Neural crest cell (in vitro differentiated cells): ENCODE measurements at places on chromosomes 2 and 18.

- DNase-seq = no peak
Observed at GRCh38 chr2:104656571-104657163, 197.2 kb upstream of the POU3F3 start.

DNA sequence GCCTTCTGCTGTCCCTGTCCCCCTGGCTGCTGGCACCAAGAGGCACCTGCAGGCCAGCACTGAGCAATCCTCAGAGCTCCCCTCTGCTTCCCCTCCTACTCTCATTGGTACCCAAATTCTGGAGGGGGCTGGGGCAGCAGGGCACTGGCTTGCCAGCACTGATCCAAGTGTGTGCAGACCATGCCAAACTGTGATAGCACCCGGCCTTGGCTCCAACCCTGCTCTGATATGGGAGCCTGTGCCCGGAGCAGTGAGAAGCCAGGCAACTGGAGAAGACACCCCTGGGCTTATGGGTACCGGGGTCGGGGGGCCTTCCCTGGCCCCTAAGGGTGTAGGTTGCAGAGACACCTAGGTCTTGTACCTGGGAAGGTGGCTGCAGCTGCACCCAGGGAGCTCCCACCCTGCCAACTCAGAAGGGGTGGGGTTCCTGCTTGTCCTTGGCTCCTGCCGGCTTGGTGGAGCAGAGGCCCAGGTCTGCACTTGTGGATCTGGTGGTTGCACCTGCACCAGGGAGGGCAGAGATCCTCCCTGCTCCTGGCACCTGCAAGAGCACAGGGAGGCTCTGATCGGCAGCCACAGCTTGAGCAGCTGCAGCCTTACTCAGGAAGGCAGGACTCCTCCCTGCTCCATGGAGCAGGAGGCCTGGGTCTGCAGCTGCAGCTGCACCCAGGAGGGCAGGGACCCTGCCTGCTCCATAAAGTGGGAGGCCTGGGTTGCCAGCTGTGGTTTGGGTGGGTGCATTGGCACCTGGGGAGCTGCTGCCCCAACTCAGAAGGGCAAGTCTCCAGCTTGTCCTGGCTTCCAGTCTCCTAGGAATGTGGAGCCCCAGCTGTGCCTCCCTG, 96.3 kb downstream of the BCL2L11 start:
- DNase-seq = no peak

DNA sequence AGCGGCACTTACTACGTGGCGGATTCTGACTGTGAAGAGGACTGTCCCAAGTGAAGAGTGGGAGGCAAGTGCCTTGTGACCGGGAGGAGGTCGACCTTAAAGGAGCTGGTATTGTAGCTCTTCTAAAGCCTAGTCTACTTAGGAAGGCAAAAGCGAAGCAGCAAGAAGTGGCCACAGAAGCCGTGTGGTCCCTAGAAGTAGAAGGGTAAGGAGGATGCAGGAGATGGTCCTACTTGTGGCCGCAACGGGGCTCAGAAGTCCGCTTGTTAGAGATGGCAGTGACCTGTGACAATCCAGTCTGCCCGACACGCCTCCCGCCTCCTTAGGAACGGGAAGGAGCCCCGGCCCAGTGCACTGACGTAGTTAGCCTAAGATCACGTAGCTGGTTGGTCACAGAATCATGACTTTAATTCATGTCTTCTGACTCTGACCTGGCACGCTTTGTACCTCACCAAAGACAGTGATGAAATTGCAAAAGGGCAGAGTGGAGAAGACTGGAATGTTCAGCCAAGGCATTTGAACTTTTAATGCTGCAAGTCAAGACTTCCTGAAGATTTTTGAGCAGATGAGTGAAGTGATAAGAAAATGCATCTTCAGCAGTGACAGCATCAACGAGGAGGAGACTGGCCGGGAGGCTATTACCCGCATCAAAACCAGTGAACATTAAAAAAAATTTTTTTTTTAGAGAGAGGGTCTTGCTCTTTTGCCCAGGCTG, 749 bp upstream of the EIF2AK3 start:
- DNase-seq = peak; percentile 69

DNA sequence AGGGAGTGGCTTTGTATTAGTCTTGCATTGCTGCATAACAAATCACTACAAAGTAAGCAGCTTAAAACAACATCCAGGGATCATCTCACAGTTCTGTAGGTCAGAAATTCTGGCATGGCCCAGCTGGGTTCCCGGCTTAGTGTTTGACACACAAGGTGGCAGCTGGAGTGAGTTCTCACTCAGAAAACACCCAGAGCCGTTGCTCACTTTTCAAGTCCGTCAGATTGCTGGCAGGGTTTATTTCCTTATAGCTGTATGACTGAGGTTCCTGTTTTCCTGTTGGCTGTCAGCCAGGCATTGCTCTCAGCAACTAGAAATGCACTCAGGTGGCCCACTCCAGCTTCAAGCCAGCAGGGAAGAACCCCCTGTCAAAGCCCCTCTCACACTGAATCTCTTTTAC, 324.1 kb downstream of the CCDC178 start:
- DNase-seq = no peak

GRCh38 chr2:180728928-180729559, 251.4 kb upstream of the UBE2E3 start:
- DNase-seq = no peak

DNA sequence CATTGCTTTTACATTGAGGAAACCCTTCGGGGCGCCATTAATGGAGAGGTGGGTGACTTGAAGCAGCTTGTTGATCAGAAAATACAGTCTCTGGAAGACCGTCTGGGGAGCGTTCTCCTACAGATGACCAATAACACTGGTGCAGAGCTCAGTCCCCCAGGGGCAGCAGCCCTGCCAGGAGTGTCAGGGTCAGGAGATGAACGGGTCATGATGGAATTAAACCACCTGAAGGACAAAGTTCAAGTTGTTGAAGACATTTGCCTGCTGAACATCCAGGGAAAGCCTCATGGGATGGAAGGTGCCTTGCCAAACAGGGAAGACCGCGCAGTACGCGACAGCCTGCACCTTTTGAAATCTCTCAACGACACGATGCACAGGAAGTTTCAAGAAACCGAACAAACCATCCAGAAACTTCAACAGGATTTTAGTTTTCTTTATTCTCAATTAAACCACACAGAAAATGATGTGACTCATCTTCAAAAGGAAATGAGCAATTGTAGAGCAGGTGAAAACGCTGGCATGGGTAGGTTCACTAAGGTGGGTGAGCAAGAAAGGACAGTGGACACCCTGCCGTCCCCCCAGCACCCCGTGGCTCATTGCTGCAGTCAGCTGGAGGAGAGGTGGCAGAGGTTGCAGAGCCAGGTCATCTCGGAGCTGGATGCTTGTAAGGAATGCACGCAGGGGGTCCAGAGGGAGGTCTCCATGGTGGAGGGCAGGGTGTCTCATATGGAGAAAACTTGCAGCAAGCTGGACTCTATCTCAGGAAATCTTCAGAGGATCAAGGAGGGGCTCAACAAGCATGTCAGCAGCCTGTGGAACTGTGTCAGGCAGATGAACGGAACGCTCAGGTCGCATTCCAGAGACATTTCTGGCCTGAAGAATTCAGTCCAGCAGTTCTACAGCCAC, 45.0 kb downstream of the EMILIN2 start:
- no peak for DNase-seq

DNA sequence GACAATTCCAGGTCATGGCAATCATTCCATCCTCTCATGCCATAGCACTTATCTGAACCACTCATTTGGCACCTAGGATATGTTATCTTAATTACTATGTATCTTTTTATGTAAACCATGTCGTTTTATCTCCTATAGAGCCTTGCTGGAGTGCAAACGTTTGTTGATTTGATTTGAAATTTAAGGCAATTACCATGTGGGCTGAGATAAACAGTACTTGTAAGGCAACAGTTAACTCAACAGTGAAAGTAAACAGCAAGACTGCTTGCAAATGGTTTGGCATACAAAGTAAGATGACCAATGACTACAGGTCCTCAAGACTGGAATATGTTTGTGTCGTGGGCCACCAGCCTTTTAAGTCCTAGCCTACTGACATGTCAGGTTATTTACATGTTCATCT, 133.7 kb upstream of the ZFP36L2 start:
- DNase-seq = no peak

DNA sequence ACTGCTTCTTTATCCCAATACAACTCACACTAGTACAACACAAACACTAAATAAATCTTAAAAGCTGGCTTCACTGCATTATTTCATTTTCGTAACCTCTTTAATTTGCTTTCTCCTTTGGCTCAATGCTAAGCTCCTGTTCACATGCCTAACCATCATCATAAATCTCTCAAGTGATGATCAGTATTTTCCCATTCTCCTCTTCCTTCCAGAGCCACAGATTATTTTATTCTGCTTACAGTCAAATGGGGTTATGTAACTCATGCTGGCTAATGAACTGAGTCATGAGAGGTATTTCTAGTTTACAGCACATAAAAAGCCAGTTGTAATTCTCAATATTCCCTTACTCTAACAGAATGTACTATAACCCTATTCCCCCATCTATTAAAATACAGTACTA, 350.4 kb upstream of the ZC3H15 start:
- DNase-seq = no peak

- DNase-seq = no peak
Observed at GRCh38 chr2:201084863-201085262, 13.1 kb downstream of the NDUFB3 start.

DNA sequence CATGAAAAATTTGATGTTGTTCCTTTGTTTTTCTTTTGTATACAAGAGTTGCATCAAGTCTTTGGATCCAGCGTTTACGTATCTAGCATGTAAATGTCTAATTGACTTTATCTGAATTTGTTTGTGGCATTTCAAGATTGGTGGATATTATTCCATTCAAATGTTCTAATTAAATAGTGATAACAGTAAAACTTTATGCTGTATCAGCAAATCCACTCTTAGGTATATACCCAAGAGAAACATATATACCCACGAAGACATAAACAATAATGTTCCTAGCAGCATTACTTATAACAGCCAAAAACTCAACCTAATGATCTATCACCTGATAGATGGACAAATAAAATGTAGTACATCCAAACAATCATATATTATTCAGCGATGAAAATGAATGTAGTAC, 579.4 kb upstream of the LRATD1 start:
- no peak for DNase-seq

DNA sequence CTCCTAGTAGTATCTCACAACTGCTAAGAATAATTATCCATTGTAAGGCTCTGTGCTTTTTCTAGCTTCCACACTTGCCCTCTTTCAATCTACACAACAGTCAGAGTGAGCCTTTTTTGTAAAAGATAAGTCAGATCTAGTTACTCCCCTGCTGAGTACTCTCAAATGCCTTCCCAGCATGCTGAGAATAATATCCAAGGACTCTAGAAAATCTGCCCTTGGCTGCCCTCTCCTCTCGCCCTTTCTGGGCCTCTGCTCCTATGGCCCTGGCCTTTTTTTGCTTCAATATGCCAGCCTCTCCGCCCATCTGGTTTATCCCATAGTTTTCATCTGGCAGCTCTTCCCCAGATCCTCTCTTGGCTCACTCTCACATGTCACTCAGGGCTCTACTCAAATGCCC, 455.9 kb upstream of the UBE2E3 start:
- DNase-seq = no peak

GRCh38 chr2:53173698-53174455, 593.7 kb upstream of the CHAC2 start:
- DNase-seq = no peak

- no peak for DNase-seq
Observed at GRCh38 chr2:114609801-114610200, 167.4 kb downstream of the DPP10 start.

DNA sequence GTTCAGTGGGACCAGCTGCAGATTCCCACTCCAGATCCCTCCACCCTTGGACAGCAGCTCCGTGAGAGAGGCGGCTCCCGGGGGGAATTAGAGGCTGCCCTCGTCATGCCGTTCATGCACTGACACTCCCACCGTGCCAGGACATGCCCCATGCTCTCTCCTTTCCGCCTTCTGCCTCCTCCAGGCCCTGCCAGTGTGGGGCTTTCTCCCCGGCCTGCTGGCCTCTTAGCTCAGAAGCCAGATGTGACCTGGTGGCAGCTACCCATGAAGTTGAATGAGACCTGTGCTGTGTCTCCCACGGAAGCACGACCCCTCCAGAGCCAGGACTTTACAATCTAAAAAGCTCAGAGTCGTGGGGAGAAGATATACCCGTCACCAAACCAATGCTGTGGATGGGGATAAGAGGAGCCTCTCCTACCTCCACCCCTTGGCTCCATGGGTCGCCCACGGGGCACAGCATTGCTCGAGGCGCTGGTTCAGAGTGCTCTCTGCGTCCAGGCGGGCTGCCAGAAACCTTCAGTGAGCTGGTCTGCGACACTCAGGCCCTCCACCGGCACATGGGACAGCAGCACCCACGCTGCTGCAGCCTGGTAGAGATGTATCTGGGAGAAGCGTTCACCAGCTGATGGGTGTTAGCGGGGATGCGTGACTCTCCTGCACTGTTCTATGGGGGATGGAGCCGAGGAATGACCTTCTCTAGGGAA, 111.0 kb upstream of the GPC1 start:
- no peak for DNase-seq

- no peak for DNase-seq
Observed at GRCh38 chr2:47354013-47354847, 48.7 kb upstream of the MSH2 start.

- no peak for DNase-seq
Observed at GRCh38 chr2:215019085-215019484, 119.3 kb downstream of the ABCA12 start.

DNA sequence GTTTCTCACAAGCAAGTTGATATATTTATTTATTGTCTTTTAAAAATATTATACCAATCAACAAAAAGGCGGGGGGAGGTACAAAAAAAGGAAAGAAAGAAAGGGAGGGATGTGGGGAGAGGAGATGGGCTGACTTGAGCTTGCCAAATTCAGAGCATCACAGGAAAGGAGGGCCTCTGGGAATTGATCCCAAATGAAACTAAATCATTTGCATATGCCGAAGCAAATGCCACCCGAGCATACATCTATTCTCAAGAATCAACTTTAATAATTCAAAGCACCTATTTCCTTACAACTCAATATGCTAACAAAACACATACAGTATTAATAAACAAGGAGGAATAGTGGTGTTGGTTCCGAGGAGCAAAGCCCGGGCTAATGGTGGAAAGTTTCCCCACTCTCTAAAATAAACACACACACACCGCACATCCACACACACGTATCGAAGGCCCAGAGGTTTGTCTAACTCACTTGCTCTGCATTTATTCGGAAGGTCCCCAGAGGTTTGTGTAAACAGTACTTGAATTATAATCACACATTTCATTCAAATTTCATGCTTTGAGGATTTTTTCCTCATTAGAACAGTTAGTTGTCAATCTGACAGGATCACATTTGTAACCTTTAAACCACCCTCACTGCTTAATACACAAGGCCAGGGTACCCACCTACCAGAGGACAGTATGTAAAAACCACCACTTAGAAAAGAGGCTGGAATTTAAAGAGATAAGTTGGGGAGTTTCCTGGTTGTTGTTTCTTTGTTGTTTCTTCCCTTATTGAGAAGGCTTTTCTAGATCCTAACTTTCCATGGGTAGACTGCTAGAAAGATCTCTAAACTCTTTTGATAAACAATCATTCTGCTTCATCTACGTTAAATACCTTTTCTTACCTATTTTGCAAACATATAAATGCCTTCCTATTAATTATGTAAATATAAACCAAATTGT, 264.7 kb downstream of the TCF4 start:
- no peak for DNase-seq

- no peak for DNase-seq
Observed at GRCh38 chr2:120955427-120955826, 219.8 kb downstream of the GLI2 start.
